Activated CD4-positive, alpha-beta T cell treated with anti-CD3 and anti-CD28 coated beads for 1 hour (primary cell): ENCODE measurements at places on chromosomes 3 and 15.

GRCh38 chr15:35139822-35140221, 54.7 kb upstream of the NANOGP8 start:
- DNase-seq: no peak

DNA sequence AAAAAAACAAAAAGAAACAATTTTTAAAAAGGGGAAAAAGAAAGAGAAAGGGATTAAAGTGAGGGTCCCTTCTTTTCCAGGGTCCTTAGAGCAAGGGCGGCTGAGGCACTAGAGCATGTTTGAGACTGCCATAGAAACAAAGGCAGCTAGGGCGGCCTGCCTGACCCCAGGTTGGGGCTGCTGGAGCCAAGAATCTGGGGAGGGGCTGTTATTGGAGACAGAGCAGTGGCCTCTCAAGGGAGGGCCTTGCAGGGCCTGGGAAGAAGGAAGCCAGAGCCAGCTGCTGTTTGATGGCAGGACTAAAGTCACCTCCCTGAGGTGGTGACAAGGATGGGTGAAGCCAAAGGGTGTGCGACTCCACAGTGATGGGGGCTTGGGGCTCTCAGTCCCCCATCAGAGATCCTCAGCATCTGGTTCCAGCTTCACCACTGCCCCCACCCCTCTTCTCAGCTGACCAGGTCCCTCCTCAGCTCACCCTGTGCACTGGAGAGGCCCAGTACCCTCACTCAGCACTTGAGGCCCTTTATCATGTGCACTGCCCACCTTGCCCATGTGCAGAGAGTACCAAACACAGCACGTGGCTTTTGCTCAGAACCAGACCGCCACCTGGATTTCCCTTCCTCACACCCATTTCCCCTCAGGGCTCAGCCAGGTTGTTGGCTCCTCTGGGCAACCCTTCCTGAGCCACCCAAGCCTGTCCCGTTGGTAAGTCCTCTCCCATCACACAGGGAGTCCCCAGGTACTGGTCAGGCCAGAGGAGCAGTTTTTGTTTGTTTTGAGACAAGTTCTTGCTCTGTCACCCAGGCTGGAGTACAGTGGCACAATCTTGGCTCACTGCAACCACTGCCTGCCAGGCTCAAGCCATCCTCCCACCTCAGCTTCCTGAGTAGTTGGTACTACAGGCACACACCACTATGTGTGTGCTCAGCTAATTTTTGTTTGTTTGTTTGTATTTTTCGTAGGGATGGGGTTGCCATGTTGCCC, 1.7 kb downstream of the TMEM89 start:
- DNase-seq: no peak

- DNase-seq: no peak
Observed at GRCh38 chr3:181718987-181719911, 7.5 kb downstream of the SOX2 start.

GRCh38 chr15:22895465-22896190, 57.2 kb downstream of the NIPA2 start:
- DNase-seq: no peak

DNA sequence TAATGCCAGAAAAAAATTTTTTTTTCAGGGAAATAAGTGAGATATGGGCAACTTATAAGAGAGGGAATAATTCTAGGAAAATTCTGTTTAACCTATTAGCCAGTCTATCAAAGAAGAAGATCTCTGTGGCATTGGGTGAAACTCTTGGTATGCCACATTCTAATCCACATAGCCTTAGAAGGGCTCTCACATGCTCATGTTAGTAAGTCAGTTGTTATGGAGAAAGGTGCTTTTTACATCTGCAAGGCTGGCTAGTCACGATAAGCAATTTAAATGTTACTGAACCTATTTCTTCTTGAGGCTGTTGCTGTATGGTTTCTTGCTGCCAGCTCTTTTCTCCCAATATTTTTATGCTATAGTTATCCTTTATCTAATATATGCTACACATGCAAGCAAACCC, 89.9 kb upstream of the MAGI1 start:
- no peak for DNase-seq

- peak; percentile 77 for DNase-seq
Observed at GRCh38 chr3:46987743-46988401, 8.4 kb downstream of the NBEAL2 start.

GRCh38 chr15:36468746-36469145, 110.7 kb upstream of the CDIN1 start:
- DNase-seq: no peak

DNA sequence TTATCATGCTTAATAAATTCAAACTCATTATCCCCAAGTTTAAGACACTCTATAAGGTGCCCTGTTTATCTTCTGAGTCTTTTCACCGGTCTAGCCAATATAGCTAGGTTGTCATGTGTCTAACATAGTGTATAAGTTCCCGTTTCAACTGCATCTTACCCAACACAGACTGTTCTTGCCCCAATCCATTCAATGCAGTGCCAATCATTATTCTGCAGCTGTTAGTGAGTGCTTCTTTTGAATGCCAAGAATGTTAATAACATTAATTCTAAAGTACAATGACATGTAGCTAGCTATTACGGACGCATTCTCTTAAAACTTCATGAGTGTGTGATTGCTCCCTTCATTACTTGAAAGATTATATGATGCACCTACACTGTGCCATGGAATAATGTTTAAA, 646.4 kb upstream of the NR2F2 start:
- no peak for DNase-seq

GRCh38 chr3:38114875-38115644, 21.9 kb downstream of the ACAA1 start:
- DNase-seq: no peak
